ENCODE measurements at places on chromosomes 4 and X. TPM values are rescaled to one million over a fixed set of nuclear protein-coding genes. Genes with fewer than 3 reads are reported as not detected.

- H3K4me1 ChIP-seq, result no peaks in the 10 kb centered on the region
- H3K27ac ChIP-seq, result no peak overlapping the region
- H3K36me3 ChIP-seq, result no peaks in the 10 kb centered on the region
These were observed 401.9 kb upstream of the NDST4 start for GRCh38 chr4:115515366-115515765.

- H3K4me1 ChIP-seq, result no peaks in the 10 kb centered on the region
- H3K4me3 ChIP-seq, result no peak overlapping the region
- H3K27me3 ChIP-seq, result no peaks in the 10 kb centered on the region
- no peaks in the 10 kb centered on the region for H3K36me3 ChIP-seq
- no peak overlapping the region for H3K27ac ChIP-seq
These were observed 74.1 kb downstream of the DOCK11 start for GRCh38 chrX:118569676-118570075.

DNA sequence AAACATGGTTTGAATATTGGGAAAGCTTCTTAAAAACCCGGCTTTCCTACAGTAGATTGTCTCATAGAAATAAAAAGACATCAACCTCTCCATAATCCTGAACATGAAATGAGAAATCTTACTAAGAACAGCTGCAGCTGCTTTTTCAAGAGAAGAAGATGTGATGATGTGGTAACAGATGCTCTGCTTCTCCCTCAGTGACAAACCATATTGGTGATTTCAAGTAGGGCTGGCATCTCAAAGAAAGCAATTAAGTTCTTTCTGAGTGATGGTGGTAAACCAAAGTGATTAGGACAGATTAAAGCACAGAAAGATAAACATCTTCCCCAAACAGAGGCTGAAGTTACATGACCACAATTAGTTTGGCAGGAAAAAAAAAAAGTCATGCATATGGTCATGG, 1477.7 kb downstream of the RAPGEF2 start:
- no peak overlapping the region for H3K27ac ChIP-seq
- H3K4me1 ChIP-seq, result no peaks in the 10 kb centered on the region
- H3K36me3 ChIP-seq, result no peaks in the 10 kb centered on the region
- no peak for DNase-seq

DNA sequence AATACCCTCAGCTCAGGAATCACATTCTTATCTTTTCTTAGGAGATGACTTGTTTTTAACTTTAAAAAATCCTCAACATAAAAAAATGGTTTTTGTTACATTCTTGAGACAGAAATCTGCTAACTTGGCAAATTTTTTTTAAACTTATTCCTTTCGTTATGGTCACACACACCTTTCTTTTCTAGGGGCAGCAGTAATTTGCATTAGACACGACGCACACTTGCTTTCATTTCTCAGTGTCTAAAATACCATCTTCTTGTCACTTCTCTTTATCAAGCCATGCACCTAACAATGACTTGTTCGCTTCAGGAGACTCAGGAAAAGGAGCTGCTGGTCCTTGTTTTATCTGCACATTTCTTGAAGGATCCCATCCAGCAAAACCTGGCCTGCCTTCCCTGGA, 112.6 kb upstream of the TBL1X start:
- no peaks in the 10 kb centered on the region for H3K36me3 ChIP-seq
- H3K27ac ChIP-seq, result peak overlapping the region; percentile 59
- no peak for DNase-seq

Gene DUX4
- total RNA-seq, result not detected
